ENCODE measurements at places on chromosomes 11 and 22. TPM values are rescaled to one million over a fixed set of nuclear protein-coding genes. Genes with fewer than 3 reads are reported as not detected.
A peak's percentile ranks its signal among the peaks of the same experiment; 100 is the strongest.

GRCh38 chr11:118374729-118375128 is 15.3 kb downstream of the UBE4A start:
- H3K27ac ChIP-seq, result no peak overlapping the region
- H3K27me3 ChIP-seq, result no peaks in the 10 kb centered on the region
- H3K36me3 ChIP-seq, result peaks cover 91% of the 10 kb centered on the region

DNA sequence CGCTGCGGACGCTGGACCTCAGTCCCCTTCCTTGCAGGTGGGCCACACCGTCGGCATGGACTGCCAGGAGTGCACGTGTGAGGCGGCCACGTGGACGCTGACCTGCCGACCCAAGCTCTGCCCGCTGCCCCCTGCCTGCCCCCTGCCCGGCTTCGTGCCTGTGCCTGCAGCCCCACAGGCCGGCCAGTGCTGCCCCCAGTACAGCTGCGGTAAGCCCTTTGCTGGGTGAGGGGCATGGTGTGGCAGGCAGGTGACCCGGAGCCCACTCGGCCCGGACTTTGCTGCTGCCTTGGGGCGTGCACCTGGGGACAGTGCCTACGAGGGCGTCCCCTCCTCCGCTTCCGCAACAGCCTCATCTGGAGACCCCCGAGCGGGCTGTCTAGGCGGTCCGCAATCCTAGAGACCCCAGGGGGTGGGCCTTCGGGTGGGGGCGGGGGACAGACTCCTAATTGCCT is 25.4 kb upstream of the MUC5B start:
- DNase-seq, result no peak
- no peak overlapping the region for H3K4me3 ChIP-seq
- no peak overlapping the region for H3K27ac ChIP-seq
- H3K36me3 ChIP-seq, result no peaks in the 10 kb centered on the region

Gene FBLN1
- total RNA-seq, result 1,019 TPM

Gene UPB1
- total RNA-seq, result not detected

DNA sequence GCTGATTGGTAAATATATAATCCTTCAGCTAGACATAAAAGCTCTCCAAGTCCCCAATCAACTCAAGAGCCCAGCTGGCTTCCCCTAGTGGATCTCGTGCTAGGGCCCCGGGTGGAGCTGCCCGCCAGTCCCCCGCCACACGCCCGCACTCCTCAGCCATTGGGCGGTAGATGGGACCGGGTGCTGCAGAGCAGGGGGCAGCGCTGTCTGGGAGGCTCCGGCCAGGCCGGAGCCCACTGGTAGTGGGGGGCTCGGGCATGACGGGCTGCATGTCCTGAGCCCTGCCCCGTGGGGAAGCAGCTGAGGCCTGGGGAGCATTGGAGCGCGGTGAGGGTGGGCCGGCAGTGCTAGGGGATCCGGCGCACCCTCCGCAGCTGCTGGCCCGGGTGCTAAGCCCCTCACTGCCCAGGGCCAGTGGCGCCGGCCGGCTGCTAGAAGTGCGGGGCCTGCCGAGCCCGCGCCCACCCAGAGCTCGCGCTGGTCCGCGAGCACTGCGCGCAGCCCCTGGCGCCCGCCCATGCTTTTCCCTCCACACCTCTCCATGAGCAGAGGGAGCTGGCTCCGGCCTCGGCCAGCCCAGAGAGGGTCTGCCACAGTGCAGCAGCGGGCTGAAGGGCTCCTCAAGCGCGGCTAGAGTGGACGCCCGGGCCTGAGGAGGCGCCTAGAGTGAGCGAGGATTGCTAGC is 1680.6 kb upstream of the RAG2 start:
- no peaks in the 10 kb centered on the region for H3K27me3 ChIP-seq
- DNase-seq, result no peak
- no peak overlapping the region for H3K4me3 ChIP-seq
- H3K36me3 ChIP-seq, result no peaks in the 10 kb centered on the region
- H3K4me1 ChIP-seq, result no peaks in the 10 kb centered on the region
- H3K27ac ChIP-seq, result no peak overlapping the region

- H3K27ac ChIP-seq, result no peak overlapping the region
- no peaks in the 10 kb centered on the region for H3K36me3 ChIP-seq
- H3K27me3 ChIP-seq, result no peaks in the 10 kb centered on the region
- no peak overlapping the region for H3K4me3 ChIP-seq
These were observed 21.8 kb upstream of the TMEM86A start for GRCh38 chr11:18676803-18677202.

Gene SCN2B
- 0.49 TPM for total RNA-seq

Gene TENM4
- total RNA-seq, result 12.5 TPM

Gene ENTHD1
- total RNA-seq, result not detected

DNA sequence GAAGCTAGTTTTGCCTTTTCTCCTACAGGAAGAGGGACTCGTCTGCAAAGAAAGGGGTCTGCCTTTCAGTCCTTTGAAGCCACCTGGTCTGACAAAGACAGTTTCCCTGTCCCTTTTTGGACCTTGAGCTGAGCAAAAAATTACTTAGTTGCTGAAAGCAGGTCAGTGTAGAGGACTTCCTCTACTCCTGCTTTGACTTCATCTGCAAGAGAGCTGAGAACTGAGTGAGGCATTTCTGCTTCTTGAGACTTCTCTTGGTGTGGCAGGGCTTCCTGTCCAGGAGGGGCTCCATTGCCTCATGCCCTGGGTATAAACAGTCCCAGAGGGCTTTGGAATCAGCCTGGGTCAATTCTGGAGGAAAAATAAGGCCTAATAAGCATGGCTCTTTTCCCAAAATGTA is 73.1 kb downstream of the ZNRF3 start:
- peak overlapping the region; percentile 7 for H3K27ac ChIP-seq
- H3K4me1 ChIP-seq, result peaks cover 57% of the 10 kb centered on the region
- H3K36me3 ChIP-seq, result no peaks in the 10 kb centered on the region
- H3K27me3 ChIP-seq, result no peaks in the 10 kb centered on the region

GRCh38 chr22:38190581-38190980 is 9.0 kb upstream of the PLA2G6 start:
- no peak for DNase-seq
- no peaks in the 10 kb centered on the region for H3K27me3 ChIP-seq
- H3K4me3 ChIP-seq, result no peak overlapping the region
- no peak overlapping the region for H3K27ac ChIP-seq
- H3K36me3 ChIP-seq, result no peaks in the 10 kb centered on the region

- H3K27me3 ChIP-seq, result no peaks in the 10 kb centered on the region
- no peak overlapping the region for H3K4me3 ChIP-seq
- H3K36me3 ChIP-seq, result no peaks in the 10 kb centered on the region
- DNase-seq, result no peak
- H3K4me1 ChIP-seq, result peaks cover 6% of the 10 kb centered on the region
- H3K27ac ChIP-seq, result no peak overlapping the region
These were observed 214.7 kb upstream of the NARS2 start for GRCh38 chr11:78789375-78789774.

- no peaks in the 10 kb centered on the region for H3K27me3 ChIP-seq
- H3K4me3 ChIP-seq, result peak overlapping the region; percentile 97
- DNase-seq, result no peak
- H3K4me1 ChIP-seq, result peaks cover 46% of the 10 kb centered on the region
- peak overlapping the region; percentile 91 for H3K27ac ChIP-seq
- H3K36me3 ChIP-seq, result no peaks in the 10 kb centered on the region
These were observed 1.3 kb downstream of the RDX start for GRCh38 chr11:110295086-110295485.

Gene C22orf42
- total RNA-seq, result not detected

Gene OR2AT4
- not detected for total RNA-seq

Gene DAGLA
- 1.5 TPM for total RNA-seq

GRCh38 chr11:70176940-70177689 is 26.0 kb upstream of the FADD start:
- H3K4me1 ChIP-seq, result no peaks in the 10 kb centered on the region
- no peak for DNase-seq
- no peaks in the 10 kb centered on the region for H3K27me3 ChIP-seq
- H3K4me3 ChIP-seq, result no peak overlapping the region
- no peak overlapping the region for H3K27ac ChIP-seq
- no peaks in the 10 kb centered on the region for H3K36me3 ChIP-seq

DNA sequence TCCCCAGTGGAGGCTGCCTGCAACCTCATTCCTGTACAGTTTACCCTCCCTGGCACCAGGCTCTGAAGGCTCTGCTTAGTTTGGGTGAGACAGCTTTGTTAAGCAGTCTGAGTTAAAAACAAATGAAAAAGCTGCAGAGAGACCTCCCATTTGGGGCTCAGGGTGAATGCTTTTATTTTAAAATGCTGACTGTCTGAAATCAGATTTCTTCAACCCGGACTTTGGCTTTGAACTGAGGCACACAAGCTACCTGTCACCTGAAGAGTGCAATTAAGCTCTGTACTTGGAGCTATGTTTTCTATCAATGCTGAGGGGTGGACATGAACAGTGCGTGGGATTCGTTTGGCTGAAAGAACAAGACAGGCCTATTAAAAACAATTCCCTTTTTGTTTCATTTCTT is 217.5 kb upstream of the SORL1-AS1 start:
- peak overlapping the region; percentile 51 for H3K27ac ChIP-seq
- no peaks in the 10 kb centered on the region for H3K36me3 ChIP-seq
- peak; percentile 47 for DNase-seq
- no peak overlapping the region for H3K4me3 ChIP-seq
- H3K4me1 ChIP-seq, result peaks cover 11% of the 10 kb centered on the region
- no peaks in the 10 kb centered on the region for H3K27me3 ChIP-seq

DNA sequence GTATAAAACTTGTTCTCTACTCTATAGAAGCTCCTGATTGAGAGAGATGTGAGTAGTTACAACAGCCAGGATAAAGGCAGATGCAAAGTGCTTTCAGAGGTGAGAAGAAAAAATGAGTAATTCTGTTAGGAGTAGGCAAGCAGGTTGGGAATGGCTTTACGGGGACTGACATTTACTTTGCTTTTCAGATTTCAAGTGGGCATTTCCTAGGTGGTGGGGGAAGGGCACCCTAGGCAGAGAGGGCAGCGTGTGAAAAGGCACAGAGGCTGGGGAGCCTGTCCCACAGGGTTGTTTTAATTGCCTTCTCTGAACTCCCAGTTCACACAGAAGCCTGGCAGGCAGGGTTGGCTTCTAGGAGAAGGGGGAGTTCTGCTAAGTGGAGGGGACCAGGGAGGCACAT is 106.5 kb downstream of the NAV2 start:
- H3K36me3 ChIP-seq, result no peaks in the 10 kb centered on the region
- DNase-seq, result no peak
- no peaks in the 10 kb centered on the region for H3K4me1 ChIP-seq
- no peak overlapping the region for H3K4me3 ChIP-seq

- H3K27me3 ChIP-seq, result no peaks in the 10 kb centered on the region
- H3K36me3 ChIP-seq, result no peaks in the 10 kb centered on the region
- H3K4me3 ChIP-seq, result no peak overlapping the region
- no peaks in the 10 kb centered on the region for H3K4me1 ChIP-seq
- no peak overlapping the region for H3K27ac ChIP-seq
These were observed 95.0 kb upstream of the CD44 start for GRCh38 chr11:35043936-35044335.

DNA sequence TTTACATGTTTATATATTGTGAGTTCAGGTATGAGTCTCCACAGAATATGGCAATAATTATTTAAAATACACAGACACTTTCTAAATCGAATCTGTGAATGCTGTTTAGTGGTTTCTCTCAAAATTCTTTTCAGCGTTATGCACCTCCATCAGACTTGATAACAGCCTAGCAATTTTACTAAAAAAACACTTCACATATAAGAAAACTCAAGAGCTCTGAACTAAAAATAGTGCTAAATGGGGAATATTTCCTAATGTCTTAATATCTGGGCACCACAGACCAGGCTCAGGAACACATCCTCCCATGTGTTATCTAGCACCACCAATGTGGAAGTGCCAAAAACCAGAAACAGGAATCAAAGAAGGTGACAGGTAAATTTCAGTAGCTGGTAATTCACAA is 47.9 kb downstream of the ARHGAP32 start:
- no peak overlapping the region for H3K4me3 ChIP-seq
- no peak overlapping the region for H3K27ac ChIP-seq
- DNase-seq, result no peak

DNA sequence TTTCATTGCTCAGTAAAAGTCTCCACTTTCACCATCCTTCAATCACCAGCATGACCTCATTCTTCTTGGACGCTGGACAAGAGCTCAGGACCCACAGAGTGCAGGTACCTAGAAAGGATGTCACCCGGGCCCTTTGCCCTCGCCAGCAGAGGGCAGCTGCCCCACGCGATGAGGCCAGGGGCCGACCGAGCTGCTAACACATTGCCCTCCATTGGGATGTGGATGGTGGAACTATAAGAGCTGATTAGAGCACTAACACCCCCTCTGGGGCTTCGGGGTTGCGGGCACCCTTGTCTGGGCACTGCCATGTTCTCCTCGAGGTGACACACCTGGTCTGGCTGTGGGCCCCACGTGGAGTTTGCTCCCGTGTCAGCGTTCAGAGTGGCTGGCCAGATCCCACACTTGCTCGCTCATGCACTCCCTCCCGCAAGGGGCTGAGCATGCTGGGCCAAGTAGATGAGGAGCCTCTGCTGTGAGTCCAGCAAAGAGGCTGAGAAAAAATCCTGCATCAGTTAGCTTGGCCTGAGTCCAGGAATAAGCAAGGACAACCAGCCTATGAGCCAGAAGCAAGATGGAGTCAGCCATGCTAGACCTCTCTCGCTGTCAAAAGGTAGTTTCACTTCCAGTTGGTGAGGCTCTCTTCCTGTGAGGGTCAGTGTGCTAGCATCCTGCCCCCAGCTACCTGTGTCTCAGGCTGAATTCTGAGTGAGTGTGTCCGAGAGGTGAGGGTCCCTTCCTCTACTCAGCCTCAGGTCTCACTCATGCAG is 9.8 kb downstream of the KRTAP5-6 start:
- no peak overlapping the region for H3K4me3 ChIP-seq
- peaks cover 7% of the 10 kb centered on the region for H3K4me1 ChIP-seq
- no peaks in the 10 kb centered on the region for H3K27me3 ChIP-seq

DNA sequence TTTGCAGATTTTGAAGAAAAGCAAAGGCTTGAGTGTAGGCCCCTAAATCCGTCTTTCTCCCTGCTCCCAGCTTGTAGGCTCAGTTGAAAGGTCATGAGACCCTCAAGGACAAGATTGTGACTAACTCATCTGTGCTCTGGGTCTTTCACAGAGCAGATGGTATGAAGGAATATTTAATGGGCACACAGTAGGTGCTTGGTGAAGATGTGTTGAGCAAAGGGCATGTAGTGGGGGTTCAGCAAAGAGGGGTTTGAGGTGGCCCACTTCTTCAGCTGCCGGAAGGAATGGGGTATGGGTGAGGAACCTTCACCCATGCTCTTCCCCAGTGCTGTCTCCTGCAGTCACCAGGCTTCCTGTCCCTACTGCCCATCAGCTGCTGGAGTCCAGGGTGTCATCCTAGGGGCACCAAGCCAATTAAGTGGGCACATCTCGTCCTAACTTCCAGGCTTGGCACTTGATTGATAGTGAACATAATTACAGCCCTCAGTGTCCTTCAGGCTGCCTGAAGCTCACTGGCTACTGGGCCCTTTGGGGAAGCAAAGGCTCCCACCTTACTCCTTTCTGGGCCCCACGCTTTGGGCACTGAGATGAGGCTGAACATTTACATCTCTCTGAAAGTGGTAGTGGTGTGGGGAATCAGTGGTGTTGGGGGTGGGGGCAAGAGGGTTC is 15.0 kb downstream of the DGAT2 start:
- no peak overlapping the region for H3K27ac ChIP-seq
- no peak overlapping the region for H3K4me3 ChIP-seq
- no peak for DNase-seq
- H3K4me1 ChIP-seq, result no peaks in the 10 kb centered on the region
- no peaks in the 10 kb centered on the region for H3K27me3 ChIP-seq
- no peaks in the 10 kb centered on the region for H3K36me3 ChIP-seq

DNA sequence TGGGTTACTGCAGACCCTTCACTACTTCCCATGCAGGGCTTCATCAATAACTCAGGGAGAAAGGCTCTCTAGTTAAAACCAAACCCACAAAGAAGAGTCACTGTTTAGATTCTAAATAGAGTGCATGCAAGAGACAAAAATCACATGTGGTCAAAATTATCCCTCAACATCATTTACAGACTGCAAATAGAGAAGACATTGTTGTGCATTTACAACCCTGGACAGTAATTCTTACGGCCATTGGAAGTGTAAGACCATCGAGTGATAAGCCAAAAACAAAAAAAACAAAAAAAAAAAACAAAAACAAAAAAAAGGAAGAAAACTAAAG is 93.4 kb downstream of the RASSF10 start:
- DNase-seq, result no peak
- H3K27ac ChIP-seq, result no peak overlapping the region
- H3K36me3 ChIP-seq, result no peaks in the 10 kb centered on the region
- peaks cover 11% of the 10 kb centered on the region for H3K4me1 ChIP-seq

Gene MAPK8IP1
- total RNA-seq, result 7.1 TPM

All from vagina (tissue), 2 donors.